ENCODE measurements at places on chromosomes 6 and 20. TPM values are rescaled to one million over a fixed set of nuclear protein-coding genes. Genes with fewer than 3 reads are reported as not detected.

DNA sequence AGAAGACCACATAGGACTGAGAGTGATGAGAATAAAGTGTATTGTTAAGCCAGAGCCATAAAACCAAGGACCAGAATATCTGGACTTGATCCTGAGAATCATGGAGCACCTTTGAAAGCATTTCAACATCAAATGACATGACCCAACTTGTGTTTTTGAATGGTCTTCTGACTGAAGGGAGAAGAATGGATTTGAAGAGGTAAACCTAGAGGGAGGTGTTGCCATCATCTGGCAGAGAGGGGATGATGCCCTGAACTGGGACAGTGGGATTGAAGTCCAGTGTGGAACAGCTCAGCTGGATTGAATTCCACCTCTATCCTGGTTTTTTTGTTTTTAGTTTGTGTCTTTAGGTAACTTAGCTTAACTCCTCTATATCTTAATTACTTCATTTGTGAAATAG lies 570.0 kb downstream of the TBC1D32 start:
- no peak for DNase-seq

DNA sequence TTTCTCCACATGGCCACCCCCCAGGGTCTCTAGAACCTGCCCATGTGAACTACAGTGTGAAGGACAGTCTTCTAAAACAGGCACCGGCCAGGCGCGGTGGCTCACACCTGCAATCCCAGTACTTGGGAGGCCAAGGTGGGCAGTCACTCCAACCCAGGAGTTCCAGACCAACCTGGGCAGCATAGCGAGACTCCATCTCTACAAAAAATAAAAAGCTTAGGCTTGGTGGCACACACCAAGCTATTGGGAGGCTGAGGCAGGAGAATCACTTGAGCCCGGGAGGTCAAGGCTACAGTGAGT lies 13.7 kb downstream of the ACSS1 start:
- DNase-seq: no peak

DNA sequence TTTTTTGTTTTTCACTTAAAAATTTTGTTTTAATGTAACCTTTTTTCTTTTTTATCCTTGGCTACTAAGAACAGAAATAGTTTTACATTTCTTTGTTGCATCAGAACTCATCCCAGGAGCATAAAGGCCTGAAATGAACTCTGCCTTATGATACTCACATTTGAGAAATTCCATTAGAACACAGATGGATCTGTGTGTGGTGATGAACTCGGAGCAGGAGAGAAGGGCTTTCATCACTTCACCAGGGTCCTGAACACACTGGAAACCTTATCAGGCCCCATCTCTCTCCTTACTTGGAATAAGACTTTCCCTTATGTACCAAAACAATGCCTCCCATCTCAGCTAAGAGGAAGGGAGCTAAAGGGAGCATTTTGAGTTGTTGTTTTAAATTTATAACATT lies 139.4 kb downstream of the PHF3 start:
- no peak for DNase-seq

Gene PACSIN1
- 0.96 TPM for polyA plus RNA-seq

GRCh38 chr6:34543421-34543820 lies 12.7 kb downstream of the SPDEF start:
- DNase-seq: no peak

GRCh38 chr20:17210387-17210786 lies 16.5 kb upstream of the PCSK2 start:
- DNase-seq: no peak

Gene CRIP3
- polyA plus RNA-seq: 8.3 TPM

DNA sequence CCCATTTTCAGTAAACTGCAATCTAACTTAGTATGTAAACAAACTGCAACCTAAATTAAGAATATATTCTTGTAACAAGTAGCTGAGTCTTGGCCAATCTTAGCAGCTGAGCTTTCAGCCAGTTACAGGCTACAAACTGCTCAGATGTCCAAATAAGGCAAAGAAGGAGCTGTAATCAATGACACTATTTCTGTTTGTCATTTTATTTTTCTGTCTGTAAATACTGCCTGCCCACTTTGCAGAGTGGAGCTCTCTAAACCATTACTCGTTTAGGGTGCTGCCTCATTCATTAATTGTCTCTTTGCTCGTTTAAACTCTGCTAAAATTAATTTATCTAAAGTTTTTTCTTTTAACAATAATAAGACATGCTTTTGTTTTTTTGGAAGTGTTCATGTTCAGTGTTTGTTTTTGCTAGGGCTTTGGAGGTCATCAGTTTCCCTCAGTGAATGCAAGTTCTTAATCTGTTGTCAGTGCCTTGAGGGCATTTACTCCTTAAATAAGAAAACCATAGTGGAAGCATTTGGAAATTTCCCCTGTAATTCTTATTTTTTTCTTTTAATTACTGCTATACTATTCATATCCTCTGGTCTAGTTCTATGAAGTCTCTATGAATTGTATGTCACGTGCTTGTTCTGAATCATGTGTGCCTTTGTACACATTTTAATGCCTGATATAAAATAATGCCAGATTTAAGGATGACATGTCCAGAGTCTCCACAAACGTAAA lies 3.6 kb upstream of the PRL start:
- no peak for DNase-seq

- DNase-seq: no peak
Observed at GRCh38 chr6:108565091-108565766, 4.5 kb downstream of the FOXO3 start.

DNA sequence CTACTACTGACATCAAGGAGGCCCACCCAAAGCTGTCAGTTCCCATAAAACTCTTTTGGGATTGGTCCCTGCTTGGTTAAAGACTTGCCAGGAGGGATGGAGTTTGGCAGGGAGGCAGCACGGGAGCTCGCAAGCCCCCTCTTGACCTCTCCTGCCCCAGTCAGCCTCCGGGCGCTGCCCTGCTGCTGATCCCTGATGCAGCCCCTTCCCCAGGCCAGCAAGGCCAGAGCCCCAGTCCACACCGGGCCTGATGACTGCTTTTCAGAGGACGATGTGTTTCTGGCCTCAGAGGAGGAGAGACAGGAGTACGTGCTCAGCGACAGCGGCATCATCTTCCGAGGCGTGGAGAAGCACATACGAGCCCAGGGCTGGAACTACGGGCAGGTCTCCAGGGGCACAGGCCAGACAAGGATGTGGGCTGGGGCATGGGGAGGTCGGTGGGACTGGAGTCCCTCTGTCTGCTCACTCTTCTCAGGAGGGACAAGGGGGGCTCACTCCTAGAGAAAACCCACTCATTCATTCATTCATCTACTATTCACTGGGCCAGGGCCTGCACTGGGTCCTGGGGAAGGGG lies 15.6 kb downstream of the TGM6 start:
- no peak for DNase-seq

Data from renal pelvis (tissue), 12 donors.